Stomach (tissue), 19 donors: ENCODE measurements at places on chromosomes 13 and 19. TPM values are rescaled to one million over a fixed set of nuclear protein-coding genes. Genes with fewer than 3 reads are reported as not detected.
A peak's percentile ranks its signal among the peaks of the same experiment; 100 is the strongest.

NCAN gene
- total RNA-seq, result 1.7 TPM

IGFL2 gene
- not detected for total RNA-seq

USHBP1 gene
- total RNA-seq, result not detected

CEACAM16 gene
- not detected for total RNA-seq

PPP1R12C gene
- 167 TPM for total RNA-seq

ARRDC5 gene
- total RNA-seq, result not detected

GRCh38 chr19:55370305-55370988 is at the start of gene IL11:
Gene IL11 (minus strand): TSS chr19:55370463. CDS start chr19:55370310, 153 bp downstream.
- H3K27ac ChIP-seq, result peak within 1 kb of the TSS; percentile 55
- peaks cover 30% of the 10 kb centered on the region for H3K4me1 ChIP-seq
- peaks cover 80% of the 10 kb centered on the region for H3K27me3 ChIP-seq
- DNase-seq, result no peak

GRCh38 chr19:31383553-31383952 is 34.3 kb upstream of the TSHZ3 start:
- DNase-seq, result no peak
- H3K4me3 ChIP-seq, result no peak overlapping the region
- no peaks in the 10 kb centered on the region for H3K36me3 ChIP-seq

GRCh38 chr13:59274958-59275727 is 888.6 kb downstream of the DIAPH3 start:
- DNase-seq, result no peak
- H3K27me3 ChIP-seq, result no peaks in the 10 kb centered on the region
- H3K27ac ChIP-seq, result no peak overlapping the region
- no peaks in the 10 kb centered on the region for H3K4me1 ChIP-seq

- no peak overlapping the region for H3K4me3 ChIP-seq
- no peaks in the 10 kb centered on the region for H3K27me3 ChIP-seq
- no peaks in the 10 kb centered on the region for H3K4me1 ChIP-seq
Measured at GRCh38 chr13:100306030-100306429, 217.1 kb downstream of the PCCA start.

DNA sequence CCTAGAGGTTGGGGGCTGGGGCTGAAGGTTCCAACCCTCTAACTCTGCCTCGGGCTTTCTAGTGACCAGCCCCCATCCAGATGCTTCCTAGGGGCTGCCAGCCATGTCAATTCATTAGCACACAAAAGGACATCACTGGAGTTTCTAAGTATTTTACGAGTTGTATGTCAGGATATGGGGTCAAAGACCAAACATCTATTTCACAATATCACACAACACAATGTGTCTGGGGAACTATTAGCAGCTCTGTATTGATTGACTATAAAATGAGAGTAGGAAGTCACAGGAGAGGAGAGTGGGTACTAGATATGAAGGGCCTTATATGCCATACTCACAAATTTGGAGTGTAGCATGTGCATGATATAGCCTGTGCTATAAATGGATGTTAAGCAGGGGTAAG is 42.1 kb downstream of the LPAR6 start:
- H3K4me1 ChIP-seq, result no peaks in the 10 kb centered on the region
- no peaks in the 10 kb centered on the region for H3K36me3 ChIP-seq
- DNase-seq, result no peak
- H3K4me3 ChIP-seq, result no peak overlapping the region

- no peak for DNase-seq
- H3K36me3 ChIP-seq, result peaks cover 6% of the 10 kb centered on the region
- no peaks in the 10 kb centered on the region for H3K4me1 ChIP-seq
- no peak overlapping the region for H3K4me3 ChIP-seq
- no peak overlapping the region for H3K27ac ChIP-seq
Measured at GRCh38 chr13:113466383-113466782, 13.1 kb upstream of the ADPRHL1 start.

- no peak overlapping the region for H3K4me3 ChIP-seq
- H3K4me1 ChIP-seq, result no peaks in the 10 kb centered on the region
- DNase-seq, result no peak
- no peak overlapping the region for H3K27ac ChIP-seq
- H3K27me3 ChIP-seq, result no peaks in the 10 kb centered on the region
Measured at GRCh38 chr13:28574617-28575142, 79.8 kb upstream of the FLT1 start.

DNA sequence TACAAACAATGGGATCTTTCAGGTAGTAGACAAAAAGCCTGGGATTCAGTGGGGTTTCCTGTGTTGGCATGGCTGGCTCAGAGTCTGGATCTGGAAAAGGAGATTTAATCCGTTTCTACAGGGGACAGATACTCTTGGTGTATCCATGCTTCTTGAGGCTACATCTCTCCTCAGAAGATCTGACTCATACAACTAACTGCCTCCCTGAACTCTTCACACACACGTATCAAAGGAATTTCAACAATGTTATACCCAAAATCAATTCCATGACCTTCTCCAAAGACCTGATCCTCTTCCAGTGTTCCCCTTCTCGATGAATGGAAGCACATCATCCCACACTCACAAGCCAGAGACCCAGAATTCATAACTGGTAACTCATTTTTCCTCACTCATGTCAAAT is 435.3 kb upstream of the NBEA start:
- no peaks in the 10 kb centered on the region for H3K36me3 ChIP-seq
- H3K27ac ChIP-seq, result no peak overlapping the region
- no peaks in the 10 kb centered on the region for H3K4me1 ChIP-seq
- no peaks in the 10 kb centered on the region for H3K27me3 ChIP-seq
- DNase-seq, result no peak
- H3K4me3 ChIP-seq, result no peak overlapping the region

DNA sequence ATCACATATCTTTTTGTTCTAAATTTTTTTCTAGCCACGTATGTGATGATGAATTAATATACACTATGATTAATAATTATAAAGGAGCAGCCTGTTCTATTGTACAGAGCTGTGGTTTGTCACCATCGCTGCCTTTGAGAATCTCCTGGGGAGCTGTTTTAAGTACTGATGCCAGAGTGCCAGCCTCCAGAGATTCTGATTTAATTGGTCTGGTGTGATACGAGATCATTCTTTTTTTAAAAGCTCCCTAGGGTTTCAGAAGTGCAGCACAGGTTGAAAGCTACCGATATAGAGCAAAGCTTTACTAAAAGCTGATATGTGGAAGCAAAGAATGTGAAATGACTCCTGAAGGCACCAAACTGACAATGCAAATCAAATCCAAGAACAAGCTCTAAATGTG is 314.7 kb downstream of the ITGBL1 start:
- H3K27ac ChIP-seq, result no peak overlapping the region
- H3K4me1 ChIP-seq, result no peaks in the 10 kb centered on the region
- H3K4me3 ChIP-seq, result no peak overlapping the region
- no peak for DNase-seq
- H3K36me3 ChIP-seq, result no peaks in the 10 kb centered on the region
- H3K27me3 ChIP-seq, result no peaks in the 10 kb centered on the region

- H3K4me3 ChIP-seq, result peak overlapping the region; percentile 43
- peak overlapping the region; percentile 55 for H3K27ac ChIP-seq
Measured at GRCh38 chr19:36420961-36421748, 2.7 kb upstream of the ZFP82 start.

DNA sequence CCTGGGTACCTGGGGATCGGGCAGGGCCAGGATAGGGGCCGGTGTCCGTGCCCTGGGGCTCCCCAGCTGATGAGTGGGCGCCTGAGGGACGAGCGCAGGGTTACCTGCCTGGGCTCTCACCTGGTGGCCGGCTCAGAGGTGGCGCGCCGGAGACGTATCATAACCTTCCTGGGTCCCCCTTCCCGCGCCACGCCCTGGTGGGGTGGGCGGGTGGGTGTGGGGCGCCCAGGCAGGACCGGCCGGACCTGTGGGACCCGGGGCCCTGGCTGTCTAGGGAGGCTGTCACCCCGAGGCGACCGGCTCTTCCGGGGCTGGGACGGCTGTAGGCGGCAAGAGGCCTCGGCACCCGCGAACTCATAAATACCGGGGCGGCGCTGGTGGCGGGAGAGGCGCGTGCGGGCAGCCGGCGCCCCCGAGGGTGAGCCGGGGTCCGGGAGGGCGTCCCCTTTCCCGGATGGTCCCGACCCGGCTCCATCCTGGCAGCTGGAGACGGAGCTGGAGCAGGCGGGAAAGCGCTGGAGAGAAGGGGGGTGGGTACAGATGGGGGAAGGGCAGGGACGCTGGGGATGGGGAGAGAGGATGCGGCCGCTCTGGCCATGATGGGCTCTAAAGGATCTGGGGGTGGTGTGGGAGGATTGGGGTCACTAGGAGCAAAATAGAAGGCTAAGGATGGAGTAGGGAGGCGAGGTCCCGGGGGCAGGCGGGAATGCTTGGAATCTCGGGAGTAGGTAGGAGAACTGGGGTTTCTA is at the start of gene ACP7:
ACP7 (plus strand) TSS at position 386 of the 749 bp plus-strand sequence. CDS start 902 bp downstream, outside the sequence.
- H3K4me1 ChIP-seq, result peaks cover 12% of the 10 kb centered on the region
- H3K36me3 ChIP-seq, result no peaks in the 10 kb centered on the region
- DNase-seq, result no peak
- peaks cover 93% of the 10 kb centered on the region for H3K27me3 ChIP-seq
- peak within 1 kb of the TSS; percentile 40 for H3K4me3 ChIP-seq

DNA sequence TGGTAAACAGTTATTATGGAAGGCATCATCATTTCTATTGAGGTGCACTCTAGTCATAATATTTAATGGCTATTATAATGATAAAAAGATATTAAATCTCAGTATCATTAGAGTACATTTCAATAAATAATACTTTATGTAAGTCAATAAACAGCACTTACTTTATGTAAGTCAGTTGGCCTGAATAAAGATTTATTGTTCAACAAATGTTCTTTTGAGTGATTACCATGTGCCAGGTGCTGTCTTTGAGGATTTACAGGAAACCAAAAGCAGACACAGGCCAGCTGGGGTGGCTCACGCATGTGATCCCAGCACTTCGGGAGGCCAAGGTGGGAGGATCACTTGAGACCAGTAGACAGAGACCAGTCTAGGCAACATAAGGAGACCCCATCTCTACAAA is 5.0 kb upstream of the NKG7 start:
- no peak for DNase-seq
- no peak overlapping the region for H3K4me3 ChIP-seq
- no peaks in the 10 kb centered on the region for H3K27me3 ChIP-seq
- no peaks in the 10 kb centered on the region for H3K36me3 ChIP-seq
- H3K27ac ChIP-seq, result no peak overlapping the region

- no peak overlapping the region for H3K4me3 ChIP-seq
- H3K36me3 ChIP-seq, result peaks cover 89% of the 10 kb centered on the region
- H3K27ac ChIP-seq, result no peak overlapping the region
- H3K4me1 ChIP-seq, result peaks cover 30% of the 10 kb centered on the region
- H3K27me3 ChIP-seq, result no peaks in the 10 kb centered on the region
Measured at GRCh38 chr19:15260939-15261338, 28.7 kb upstream of the EPHX3 start.

DNA sequence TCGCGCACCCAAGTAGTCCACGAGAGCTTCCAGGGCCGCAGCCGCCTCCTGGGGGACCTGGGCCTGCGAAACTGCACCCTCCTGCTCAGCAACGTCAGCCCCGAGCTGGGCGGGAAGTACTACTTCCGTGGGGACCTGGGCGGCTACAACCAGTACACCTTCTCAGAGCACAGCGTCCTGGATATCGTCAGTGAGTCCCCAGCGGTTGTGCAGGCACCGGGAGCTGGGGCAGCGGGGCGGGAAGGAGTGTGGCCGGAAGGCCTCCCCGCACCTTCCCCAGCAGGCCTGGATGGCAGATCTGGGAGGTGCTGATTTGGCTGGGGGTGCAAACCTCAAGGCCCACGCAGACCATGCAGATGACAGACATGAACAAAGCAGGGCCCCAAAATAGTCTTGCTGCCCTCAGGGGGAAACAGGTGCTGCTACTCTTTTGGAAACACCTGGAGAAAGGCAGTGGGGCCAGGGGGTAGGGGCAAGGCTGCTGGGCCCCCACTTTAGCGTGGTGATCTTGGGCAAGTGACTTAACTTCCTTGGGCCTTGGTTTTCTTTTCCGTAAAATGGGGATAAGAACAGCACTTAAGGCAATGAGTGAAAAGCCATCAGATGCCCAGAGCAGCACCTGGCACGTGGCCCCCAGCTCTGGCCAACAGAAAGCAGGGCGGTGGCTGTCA is 4.0 kb downstream of the MAG start:
- peaks cover 23% of the 10 kb centered on the region for H3K27me3 ChIP-seq
- no peak overlapping the region for H3K4me3 ChIP-seq
- no peak overlapping the region for H3K27ac ChIP-seq

DNA sequence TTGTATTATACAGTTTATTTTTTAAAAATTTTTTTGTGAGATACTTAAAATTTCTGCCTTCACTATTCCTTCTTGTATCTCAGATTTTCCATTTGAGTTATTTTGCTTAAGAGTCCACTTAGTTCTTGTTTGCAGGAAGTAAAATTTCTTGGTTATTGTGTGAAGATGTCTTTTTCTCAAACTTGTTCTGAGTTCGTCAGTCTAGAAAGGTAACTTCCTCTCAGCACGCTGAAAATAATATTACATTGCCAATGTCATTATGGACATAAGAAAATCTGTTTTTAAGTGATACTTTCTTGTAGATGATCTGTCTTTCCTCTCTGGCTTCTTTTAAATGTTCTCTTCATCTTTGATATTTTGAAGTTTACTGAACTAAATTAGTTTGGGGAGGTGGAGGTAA is 731.7 kb upstream of the GPC6 start:
- H3K4me3 ChIP-seq, result no peak overlapping the region
- H3K27me3 ChIP-seq, result no peaks in the 10 kb centered on the region
- no peak overlapping the region for H3K27ac ChIP-seq
- no peak for DNase-seq
- no peaks in the 10 kb centered on the region for H3K36me3 ChIP-seq
- no peaks in the 10 kb centered on the region for H3K4me1 ChIP-seq

- H3K27ac ChIP-seq, result no peak overlapping the region
- DNase-seq, result no peak
- H3K36me3 ChIP-seq, result no peaks in the 10 kb centered on the region
- no peaks in the 10 kb centered on the region for H3K27me3 ChIP-seq
- peaks cover 3% of the 10 kb centered on the region for H3K4me1 ChIP-seq
- no peak overlapping the region for H3K4me3 ChIP-seq
Measured at GRCh38 chr13:59374691-59375090, 789.0 kb downstream of the DIAPH3 start.

- DNase-seq, result no peak
- H3K27ac ChIP-seq, result no peak overlapping the region
- H3K36me3 ChIP-seq, result peaks cover 76% of the 10 kb centered on the region
- H3K27me3 ChIP-seq, result no peaks in the 10 kb centered on the region
- no peak overlapping the region for H3K4me3 ChIP-seq
Measured at GRCh38 chr13:45534604-45535003, 69.9 kb downstream of the COG3 start.

GRCh38 chr19:29475469-29475868 is 50.3 kb upstream of the VSTM2B start:
- no peaks in the 10 kb centered on the region for H3K4me1 ChIP-seq
- DNase-seq, result no peak
- H3K27ac ChIP-seq, result no peak overlapping the region
- H3K4me3 ChIP-seq, result no peak overlapping the region
- no peaks in the 10 kb centered on the region for H3K36me3 ChIP-seq
